Stimulated activated CD4-positive, alpha-beta T cell treated with anti-CD3 and anti-CD28 coated beads, Interleukin-1b, Interleukin-23, amount 100 ng/mL, for 1 hour (primary cell): ENCODE measurements at places on chromosomes 3 and 15.

DNA sequence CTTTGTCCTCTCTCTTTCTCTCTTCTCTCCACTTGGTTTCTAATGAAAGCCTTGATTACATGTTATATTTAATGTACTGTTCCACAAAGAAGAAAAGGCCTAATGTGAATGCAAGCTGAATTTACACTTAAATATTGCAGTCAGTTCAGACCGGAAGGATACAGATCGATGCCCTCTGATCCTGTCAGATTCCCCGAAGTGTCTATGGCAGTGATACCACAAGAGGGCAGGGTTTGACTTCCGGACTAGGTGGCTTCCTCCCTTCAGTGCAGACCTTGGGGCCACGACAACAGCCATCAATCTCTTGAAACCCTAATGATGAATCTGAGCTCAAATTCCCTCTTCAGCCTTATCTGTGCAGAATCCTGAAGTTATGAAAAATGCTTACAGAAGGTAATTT is 29.5 kb downstream of the AGTR1 start:
- no peak for DNase-seq

GRCh38 chr3:185422677-185423076 is 59.7 kb downstream of the MAP3K13 start:
- no peak for DNase-seq

GRCh38 chr3:32424581-32425250 is 33.1 kb downstream of the CMTM7 start:
- no peak for DNase-seq

- DNase-seq, result no peak
Measured at GRCh38 chr15:76160426-76161152, 100.8 kb downstream of the TMEM266 start.

- no peak for DNase-seq
Measured at GRCh38 chr15:67564968-67565345, 22.5 kb downstream of the MAP2K5 start.

DNA sequence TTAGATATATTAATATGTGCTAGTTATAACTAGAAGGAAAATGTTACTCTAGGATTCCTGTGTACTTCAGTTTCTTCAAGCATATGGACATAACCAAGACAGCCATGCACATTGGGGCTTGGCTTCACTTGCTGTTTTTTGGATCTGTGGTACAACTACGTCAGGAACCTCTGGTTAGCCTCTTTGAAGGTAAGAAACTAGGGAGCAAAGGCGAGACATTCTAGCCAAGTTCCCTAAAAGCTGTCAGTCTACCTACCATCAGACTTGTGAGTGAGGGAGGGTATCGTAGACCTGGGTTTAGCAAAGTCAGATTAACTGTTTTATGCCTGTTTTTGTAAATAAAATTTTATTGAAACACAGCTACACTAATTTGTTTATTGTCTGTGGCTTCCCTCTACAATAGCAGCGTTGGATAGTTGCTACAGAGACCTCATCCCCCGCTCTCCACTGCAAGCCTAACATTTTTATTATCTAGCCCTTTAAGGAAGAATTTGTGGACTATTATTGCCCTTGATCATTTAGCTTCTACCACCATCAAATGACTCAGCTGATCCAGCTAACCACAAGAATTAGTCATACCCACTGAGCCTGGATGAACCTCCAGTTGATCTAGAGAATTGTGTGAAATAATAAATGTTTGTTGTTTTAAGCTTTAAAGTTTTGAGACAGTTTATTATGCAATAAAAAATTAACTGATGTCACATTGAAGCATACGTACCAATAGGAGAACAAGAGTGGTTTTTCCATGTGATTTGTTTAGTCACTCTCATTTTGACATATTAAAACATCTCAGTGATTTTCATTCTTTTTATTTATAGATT is 58.1 kb downstream of the RSRC1 start:
- DNase-seq, result no peak

DNA sequence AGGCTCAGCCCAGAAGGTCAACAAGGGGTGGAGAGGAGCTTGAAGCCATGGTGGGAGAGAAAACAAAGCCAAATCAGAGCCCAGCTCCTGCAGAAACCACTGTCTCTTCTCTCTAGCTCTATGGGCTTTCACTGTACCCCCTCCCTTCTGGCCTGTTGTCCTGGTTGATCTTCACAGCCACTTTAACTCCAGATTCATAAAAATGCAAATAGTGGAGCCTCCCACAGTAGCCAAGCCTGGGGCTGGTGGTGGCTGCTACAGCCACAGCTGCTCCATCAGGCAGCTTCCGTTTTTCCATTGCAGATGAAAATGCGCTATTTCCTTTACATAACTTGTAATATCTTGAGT is 20.7 kb upstream of the CAV3 start:
- no peak for DNase-seq

GRCh38 chr3:150480877-150481276 is 65.4 kb downstream of the SERP1 start:
- DNase-seq, result no peak

DNA sequence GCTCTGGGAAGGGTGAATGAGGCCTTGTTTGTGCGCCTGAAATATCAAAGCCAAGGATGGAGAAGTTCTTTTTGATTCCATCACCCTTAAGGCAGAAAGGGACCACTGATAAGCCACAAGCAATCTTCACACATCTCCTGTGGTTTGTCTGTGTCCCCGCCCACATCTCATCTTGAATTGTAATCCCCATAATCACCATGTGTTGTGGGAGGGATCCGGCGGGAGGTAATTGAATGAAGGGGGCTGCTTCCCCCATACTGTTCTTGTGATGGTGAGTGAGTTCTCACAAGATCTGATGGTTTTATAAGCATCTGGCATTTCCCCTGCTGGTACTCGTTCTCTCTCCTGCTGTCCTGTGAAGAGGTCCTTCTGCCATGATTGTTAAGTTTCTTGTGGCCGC is 329.6 kb upstream of the RGMA start:
- no peak for DNase-seq

GRCh38 chr3:54858093-54858785 is 69.6 kb downstream of the LRTM1 start:
- DNase-seq, result no peak

DNA sequence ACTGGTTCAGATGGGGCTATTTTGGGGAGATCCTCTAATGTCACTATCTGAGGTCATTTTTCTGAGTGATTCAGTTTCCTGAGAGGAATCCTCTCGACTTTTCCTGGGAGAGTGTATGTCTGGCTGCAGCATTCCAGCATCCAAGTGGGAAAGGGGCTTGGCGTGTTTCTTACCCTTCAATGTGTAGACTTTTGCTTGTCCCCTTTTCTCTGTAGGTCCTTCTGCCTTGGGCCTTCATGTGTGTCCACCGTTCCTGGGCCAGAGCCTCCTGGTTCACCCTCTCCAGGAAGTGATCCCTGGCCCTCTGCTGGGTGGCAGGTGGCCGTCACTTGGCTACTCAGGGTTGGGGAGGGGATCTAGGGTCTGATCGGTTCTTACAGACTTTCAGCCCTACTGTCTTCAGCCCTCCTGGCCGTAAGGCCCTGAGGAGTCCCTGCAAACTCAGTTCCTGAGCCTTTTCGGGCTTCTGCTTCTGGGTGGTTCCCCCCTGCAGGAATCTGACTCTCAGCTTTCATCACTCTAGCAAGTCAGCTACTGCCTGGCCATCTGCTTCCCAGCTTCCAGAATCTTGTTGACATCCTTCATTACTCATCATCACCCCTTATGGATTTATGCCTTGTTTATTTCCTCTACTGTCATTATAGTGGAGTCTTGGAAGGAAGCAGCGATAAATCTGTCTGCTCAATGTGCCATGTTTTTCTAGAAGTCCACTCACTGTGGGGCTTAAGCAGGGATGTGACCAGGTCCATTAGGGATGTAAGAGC is 36.5 kb downstream of the GOLGA6L10 start:
- no peak for DNase-seq

DNA sequence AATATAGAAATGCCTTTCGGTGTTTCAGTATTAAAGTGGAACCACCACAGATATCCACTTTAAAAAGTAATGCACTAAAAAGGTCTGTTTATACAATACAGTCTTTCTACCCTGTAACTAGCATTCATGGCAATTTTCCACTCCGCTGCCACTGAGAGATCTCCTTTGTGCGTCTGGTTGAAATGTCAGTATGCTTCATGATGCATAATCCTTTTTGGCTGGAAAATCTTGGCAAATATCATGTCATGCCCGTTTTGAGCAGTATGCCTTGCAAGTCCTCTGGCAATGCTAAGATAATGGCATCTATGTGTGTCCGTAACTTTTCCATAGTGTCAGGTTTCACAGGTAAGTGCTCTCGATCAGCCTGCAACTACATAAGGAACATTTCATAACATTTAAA is 30.8 kb upstream of the ARF4 start:
- DNase-seq, result no peak

DNA sequence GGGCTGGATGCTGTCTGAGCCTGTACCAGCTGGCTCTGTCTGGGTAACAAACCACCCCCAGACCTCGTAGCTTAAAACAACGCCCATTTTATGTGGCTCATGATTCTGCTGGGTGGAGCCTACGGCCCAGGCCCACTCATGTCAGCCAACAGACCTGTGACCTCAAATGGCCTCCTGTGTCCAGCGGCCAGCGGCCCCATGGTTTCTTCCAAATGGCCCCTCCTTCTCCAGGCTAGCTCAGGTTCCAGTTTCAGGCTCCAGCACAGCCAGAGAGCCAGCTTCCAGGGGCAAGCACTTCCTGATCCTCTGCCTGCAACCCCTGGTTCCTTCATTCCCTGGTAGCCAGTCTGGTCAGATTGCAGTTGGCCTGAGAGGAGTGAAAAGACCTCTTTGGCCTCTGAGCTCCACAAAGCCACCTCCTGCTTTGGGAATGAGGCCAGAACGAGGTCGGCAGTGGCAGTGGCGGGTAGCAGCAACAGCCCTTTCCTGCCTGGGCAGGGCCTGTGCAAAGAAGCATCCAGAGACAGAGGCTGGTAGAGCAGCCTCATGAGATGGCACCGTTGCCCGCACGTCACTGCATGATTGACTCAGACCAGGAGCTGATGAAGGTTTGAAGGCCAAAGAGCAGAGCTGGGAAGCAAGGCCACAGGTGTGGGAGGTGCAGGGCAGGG is 21.0 kb upstream of the PLXNA1 start:
- no peak for DNase-seq

DNA sequence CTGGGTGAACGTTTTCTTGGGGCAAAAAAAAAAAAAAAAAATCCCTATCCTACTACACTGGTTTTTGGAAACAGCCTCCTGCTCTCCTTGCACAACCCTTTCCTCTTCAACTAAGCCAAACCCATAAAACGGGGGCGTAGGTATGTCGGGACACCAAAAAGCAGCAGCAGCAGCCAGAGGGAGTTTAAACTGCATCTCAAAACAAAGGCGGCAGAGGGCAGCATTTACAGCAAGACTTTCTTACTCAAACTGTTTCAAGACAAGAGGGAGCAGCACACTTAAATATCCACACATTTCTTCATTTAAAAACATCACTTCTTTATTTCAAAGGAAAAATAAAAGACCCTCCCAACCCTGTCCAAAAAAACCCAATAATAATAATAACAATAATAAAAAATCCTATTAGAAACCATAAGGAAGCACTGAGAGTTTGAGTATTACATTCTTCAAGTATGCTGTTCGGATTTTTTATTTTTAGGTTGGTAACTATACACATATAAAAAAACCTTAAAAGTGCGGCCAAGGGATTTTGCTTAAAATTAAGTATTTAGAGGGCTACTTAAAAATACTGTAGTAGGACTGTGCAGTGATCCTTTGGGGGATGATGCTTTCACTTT is 43.9 kb upstream of the PLXND1 start:
- peak; percentile 29 for DNase-seq

DNA sequence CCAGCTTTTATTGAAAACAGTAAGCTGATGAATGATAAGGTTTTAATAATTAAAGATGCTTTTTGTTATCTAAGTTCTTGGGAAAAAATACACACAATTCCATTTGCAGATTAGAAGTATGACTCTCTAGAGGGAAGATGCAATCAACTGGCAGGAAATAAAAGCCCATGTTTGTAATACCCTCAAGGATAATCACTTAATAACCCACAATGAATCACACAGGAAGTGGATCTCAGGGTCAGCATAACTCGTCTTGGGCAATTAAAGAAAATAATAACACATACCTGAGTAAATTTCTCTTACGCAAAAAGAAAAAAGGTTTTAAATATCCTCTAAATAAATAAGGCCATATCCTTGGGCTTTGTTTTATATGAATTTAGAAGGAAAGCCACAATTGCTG is 9.4 kb upstream of the EID1 start:
- DNase-seq, result no peak

GRCh38 chr3:179719048-179719734 is 66.4 kb downstream of the USP13 start:
- DNase-seq, result no peak

DNA sequence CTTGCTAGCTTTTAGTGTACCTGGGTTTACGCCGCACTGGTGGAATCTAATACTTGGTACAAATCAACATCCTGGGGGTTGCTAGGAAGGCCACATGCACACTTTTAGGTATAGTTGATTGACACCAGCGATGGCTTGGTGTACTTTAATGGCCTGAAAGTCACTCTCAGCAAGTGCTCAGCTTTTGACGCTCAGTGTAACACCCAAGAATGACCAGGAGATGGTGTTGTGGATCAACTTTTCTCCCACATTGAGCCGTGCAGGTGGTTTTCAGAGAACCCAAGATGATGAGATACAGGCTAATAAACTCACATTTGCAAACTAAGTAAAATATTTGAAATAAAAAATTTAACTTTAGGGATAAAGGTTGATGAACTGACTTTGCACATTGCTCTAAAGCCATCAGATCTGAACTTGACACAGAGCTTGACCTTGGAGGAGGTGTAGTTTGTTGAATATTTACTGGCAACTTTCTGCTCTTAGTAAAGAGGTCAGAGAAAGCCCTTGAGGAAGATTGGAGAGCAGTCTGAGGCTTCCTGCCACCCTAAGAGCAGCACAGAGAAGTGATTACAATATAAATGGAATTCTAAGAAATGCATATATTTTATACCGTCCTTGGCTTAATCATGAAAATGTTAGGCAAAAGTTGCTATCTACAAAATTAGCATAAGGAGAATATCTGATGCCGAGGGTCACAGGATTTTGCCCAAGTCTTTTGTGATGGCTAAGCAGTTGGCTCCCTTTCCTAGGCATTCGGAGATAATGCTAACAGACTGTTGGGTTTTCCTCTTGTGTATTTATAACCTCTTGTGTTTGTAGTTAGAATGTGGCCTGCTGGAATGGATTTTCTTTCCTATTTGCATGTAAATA is 143.4 kb upstream of the RASGRP1 start:
- no peak for DNase-seq

- no peak for DNase-seq
Measured at GRCh38 chr3:49722896-49723295, 855 bp downstream of the GMPPB start.

GRCh38 chr3:174363256-174363655 is 495.9 kb upstream of the NAALADL2 start:
- DNase-seq, result no peak

DNA sequence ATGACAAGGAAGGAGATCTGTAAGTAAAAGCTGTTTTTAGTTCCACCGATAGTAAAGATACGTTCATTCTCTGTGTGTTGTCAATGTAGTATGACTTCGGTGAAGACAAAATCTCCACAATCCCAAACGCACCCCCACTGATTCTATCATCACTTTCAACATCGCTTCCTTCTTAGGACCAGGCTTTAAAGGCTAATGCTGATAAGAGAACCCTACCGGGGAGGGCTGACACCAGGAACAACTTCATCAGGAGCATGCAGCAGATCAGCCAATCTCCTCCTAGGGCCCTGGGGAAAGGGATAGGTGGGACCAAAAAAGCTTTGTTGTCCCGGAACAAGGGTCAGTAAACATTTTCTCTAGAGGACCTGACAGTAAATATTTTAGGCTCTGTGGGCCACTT is 334.1 kb downstream of the VPS13C start:
- no peak for DNase-seq
